Activated T-cell treated with anti-CD3 and anti-CD28 coated beads, Interleukin-2, amount 50 U/mL, for 1 hour (primary cell): ENCODE measurements at places on chromosomes 7 and 10.

GRCh38 chr7:74400420-74401136, 53.1 kb upstream of the GTF2IRD1 start:
- no peak for DNase-seq

- DNase-seq: no peak
These were observed 10.3 kb downstream of the CDHR1 start for GRCh38 chr10:84204610-84205009.

DNA sequence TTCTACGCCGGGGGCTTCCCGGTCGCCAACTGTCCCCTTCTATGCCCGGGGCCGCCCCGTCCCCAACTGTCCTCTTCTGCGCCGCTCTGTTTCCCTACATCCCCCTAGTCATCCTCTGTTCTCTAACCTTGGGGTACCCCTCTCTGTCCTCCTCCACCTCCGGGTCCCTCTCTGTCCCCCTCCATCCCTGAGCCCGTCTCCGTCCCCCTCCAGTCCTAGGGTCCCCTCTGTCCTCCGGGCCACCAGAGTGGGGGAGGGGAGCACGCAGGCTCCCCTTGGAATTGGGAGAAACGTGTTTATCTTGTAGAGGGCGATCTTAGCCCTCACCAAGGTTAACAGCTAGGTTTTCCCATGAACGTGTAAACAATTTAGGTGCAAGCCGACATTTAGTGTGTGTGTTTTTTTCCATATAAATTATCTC, 852 bp upstream of the KLF6 start:
- peak; percentile 70 for DNase-seq

- DNase-seq: no peak
These were observed 35.1 kb downstream of the AGR3 start for GRCh38 chr7:16846601-16847165.

- no peak for DNase-seq
These were observed 154.3 kb downstream of the ELAPOR2 start for GRCh38 chr7:86904949-86905834.

DNA sequence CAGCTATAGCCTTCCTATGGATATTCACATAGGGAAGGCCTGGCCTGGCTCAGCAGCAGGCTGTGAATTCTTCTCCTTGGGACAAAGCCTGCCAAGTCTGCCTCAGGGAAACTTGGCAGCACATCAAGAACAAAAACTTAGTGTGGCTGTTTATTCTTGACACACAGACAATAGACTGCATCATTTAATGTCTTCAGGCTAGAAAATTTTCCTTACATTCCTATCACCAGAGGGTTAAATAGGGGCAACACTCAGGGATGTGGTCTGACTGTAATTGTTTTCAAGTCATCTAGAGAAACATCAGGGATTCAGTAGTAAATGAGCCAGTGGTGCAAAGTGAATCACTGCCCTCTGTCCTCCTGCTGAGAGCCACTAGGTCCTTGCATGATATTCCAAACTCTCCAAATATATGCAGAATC, 137.3 kb downstream of the SEMA3C start:
- DNase-seq: no peak

GRCh38 chr10:78768876-78769275, 299.9 kb upstream of the ZMIZ1 start:
- DNase-seq: no peak
